ENCODE measurements at places on chromosomes 2 and 18.

- DNase-seq: peak; percentile 53
Observed at GRCh38 chr2:57396355-57397098, 650.1 kb upstream of the VRK2 start.

DNA sequence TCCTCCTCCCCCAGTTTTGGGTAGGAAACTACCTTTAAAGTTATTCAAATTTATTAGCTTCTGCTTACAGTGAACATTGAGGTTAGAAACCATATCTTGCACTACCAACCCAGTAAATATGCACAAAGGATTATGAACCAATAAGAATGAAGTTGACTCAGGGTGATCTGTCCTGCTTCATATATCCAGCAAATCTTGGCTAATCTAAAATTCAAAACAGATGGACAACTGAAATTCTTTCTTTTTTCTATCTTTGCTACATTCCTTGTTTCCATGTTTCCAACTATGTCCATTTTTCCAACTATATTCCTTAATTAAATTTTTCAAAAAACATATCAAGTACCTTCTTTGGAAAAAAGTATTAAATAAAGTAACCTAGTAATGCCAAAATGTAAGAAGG, 149.3 kb downstream of the FAM124B start:
- DNase-seq: no peak

GRCh38 chr18:32549248-32550110, 78.8 kb upstream of the GAREM1 start:
- peak; percentile 28 for DNase-seq

- DNase-seq: no peak
Observed at GRCh38 chr2:18531194-18531593, 29.3 kb downstream of the RDH14 start.

GRCh38 chr2:1770566-1771380, 26.5 kb upstream of the PXDN start:
- no peak for DNase-seq

DNA sequence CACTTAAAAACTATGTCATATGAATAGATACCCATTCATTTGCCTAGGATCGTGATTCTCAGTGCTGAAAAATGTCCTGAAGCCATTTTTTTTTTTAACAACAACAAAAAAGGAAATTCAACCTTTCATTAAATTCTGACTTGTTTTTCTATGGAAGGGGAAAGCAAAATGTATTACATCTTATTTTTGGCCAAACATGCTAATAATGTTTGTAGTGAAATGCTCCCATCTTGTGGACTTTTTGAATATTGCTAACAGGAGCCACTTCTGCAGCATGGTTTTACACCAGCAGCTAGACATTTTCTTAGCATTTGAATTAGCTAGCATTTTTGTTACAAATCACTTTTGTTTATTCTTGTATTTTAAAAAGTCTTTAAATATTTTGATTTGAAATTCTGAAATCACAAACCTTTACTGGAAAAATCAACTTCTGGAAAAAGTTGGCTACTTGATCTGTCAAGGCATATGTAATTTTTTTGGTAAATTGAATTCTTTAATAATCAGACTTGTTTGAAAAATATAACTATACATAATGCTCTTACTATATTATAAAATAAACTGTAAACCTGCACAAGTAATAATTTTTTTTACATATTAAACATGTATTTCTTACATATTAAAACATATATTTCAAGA, 75.8 kb downstream of the KIDINS220 start:
- DNase-seq: peak; percentile 23

DNA sequence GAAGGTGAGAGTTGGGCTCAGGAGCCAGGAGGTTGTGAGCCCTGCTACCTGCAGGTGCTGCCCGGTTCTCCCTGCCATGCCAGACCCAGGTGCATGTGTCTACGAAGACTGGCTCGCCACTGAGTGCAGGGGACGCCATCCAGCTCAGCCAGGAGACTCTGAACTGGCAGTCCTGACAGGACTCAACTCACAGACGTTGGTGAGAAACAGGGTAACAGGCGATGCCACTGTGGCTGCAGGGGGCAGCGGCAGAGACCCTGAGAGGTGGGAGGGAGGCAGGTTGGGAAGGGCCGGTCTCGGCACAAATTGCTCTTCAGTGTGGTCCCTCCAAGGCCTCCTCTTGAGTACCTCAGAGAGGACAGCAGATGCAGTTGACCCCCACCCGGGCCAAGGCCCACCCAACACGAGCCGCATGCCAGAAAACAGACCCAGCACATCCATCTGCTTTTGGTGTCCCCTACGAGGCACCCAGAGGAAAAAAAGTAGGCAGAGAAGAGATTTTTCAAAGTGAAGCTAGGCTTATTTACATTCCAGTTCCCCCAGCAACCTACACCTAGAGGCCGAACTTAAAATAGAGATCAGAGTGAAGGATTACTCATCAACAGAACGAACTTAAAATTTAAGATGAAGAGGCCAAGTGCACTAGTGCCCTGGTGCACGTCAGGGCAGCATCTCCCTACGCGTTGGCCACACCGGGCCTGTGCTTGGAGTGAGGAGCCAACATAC, 184.8 kb downstream of the SEPTIN10 start:
- no peak for DNase-seq

DNA sequence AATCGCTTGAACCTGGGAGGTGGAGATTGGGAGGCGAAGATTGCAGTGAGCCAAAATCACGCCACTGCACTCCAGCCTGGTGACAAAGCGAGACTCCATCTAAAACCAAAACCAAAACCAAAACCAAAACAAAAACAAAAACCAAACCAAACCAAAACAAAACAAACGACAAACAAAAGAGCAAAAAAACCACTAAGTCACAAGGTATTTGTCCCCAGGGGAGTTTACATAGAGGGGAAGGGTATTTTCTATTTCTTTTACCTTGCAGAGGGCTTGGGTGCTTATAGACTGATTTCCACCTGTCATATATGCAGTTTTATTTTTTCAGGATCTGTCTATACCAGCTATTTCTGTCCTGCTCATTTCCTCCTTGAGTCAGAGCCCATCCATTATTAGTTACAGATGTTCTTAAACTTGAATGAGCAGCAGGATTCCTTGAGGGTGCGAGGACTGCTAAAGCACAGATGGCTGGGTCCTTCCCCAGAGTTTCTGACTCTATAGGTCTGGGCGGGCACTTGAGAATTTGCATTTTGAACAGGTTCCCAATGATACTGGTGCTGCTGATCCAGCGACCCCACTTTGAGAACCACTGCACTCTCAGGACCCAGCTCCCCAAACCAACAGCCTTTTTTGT, 102.2 kb upstream of the UXS1 start:
- DNase-seq: peak; percentile 4

DNA sequence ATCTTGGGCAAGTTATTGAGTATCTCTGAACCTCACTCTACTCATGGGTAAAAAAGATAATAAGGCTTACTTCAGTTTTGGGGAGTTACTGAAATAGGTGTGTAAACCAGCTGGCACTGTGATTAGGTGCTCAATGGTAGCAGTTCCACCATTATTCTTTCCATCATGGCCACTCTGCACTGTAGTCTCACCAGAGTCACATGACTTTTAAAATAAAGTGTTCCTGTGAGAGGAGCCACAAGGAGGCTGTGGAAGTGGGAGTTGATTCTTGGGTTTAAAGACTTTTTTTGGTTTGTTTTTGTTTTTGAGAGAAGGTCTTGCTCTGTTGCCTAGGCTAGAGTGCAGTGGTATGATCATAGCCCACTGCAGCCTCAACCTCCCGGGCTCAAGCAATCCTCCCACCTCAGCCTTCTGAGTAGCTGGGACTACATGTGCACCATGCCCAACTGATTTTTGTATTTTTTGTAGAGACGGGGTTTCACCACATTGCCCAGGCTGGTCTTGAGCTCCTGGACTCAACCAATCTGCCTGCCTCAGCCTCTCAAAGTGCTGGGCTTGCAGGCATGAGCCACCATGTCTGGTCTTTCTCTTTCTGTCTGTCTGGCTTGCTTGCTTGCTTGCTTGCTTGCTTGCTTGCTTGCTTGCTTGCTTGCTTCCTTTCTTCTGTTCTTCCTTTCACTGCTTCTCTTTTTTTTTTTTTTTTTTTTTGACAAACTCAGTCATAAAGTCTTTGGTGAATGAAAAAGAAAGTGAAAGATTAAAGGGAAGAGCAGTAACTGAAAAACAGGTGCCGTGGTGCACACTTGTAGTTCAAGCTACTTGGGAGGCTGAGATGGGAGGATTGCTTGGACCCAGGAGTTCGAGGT, 21.2 kb upstream of the ACVR1 start:
- peak; percentile 72 for DNase-seq

- DNase-seq: no peak
Observed at GRCh38 chr2:182548031-182548950, 121.5 kb upstream of the PDE1A start.

DNA sequence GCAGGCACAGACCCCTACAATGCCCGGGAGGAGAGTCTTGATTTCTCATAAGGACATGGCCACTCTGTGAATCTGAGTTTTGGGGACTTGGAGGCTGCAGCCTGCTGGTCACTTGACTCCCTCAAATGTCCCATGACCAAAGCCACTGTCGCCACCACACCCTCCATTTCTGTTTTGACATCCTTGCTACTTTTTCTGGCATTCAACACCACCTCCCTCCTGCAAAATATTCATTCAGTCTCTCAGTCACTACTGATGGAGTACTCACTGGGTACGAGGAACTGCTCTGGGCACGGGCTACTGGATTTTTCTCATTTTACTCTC, 208.6 kb upstream of the HAAO start:
- DNase-seq: no peak

DNA sequence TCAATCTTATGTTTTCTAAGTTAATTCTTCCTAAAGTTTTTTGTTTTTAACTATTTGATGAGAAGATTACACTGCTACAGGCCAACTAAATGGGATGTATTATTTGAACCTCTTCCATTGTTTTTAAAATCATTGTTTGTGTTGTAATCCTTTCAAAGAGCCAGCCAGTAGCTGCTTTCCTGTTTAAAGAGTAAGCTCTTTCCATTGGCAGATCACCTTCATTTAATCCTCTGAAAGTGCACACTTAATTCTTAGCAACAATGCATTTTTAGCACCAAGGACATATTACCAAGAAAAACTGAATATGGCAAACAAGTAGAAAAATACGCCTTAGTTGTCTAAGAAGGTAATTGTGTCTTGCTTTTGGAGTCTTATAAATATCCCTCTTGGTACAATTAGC, 54.0 kb downstream of the MEIS1 start:
- no peak for DNase-seq

DNA sequence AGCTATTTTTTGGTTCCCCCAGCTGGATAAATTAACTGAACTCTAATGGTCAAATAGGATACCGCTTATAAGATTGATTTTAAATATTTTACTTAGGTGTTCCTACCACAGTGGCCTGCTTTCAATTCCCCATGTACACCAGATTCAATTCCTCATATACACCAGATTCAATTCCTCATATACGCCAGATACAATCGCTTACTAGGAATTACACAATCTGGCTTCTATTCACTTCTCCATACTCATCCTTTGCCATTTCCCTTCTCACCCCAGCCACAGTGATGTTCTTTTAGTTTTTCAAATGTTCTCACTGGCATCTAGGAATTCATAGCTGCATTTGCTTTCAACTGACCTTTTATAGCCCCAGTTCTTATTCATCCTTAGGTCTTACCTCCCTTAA, 66.5 kb downstream of the SLC40A1 start:
- peak; percentile 91 for DNase-seq

- DNase-seq: no peak
Observed at GRCh38 chr18:72999971-73000607, 132.3 kb upstream of the NETO1 start.

- DNase-seq: no peak
Observed at GRCh38 chr2:23291239-23291638, 93.7 kb upstream of the KLHL29 start.

DNA sequence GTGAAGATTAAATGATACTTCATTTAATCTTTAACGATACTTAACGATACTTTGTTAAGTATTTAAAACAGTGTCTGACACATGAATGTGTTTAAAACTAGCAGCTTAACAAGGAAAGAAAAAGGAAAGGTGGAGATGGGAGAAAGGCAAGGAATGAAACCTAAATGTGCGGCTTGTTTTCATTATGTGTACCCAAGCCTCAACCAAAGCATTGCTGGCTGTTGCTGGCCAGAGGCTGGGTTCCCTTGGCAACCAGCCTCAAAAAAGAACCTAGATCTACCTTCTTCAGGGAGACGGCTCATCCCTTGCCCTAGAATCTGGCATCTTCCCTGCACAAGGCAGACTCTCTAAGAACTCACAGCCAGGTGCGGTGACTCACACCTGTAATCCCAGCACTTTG, 13.8 kb upstream of the PCBP1 start:
- no peak for DNase-seq

GRCh38 chr2:112615051-112615450, 30.6 kb downstream of the CHCHD5 start:
- DNase-seq: no peak

DNA sequence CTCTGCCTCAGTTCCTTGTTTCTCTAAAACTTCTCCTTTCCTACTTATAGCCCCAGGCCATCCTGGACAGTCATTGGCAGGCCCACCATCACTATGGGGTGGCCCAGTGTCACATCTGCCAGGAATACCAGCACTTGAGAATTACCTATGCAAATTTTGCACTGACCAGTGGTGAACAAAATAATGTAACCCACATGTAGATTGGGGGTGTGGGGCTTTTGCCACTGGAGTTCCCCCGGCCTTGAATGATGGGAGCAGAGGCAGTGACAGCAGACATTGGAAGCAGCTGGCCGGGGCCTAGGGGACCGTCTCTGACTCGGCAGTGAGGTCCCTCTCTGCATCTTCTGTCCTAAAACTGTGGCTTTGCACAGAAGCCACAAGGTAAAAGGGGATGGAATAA, 24.9 kb upstream of the DNMT3A start:
- DNase-seq: no peak

GRCh38 chr2:9021563-9022211, 18.2 kb upstream of the MBOAT2 start:
- no peak for DNase-seq

DNA sequence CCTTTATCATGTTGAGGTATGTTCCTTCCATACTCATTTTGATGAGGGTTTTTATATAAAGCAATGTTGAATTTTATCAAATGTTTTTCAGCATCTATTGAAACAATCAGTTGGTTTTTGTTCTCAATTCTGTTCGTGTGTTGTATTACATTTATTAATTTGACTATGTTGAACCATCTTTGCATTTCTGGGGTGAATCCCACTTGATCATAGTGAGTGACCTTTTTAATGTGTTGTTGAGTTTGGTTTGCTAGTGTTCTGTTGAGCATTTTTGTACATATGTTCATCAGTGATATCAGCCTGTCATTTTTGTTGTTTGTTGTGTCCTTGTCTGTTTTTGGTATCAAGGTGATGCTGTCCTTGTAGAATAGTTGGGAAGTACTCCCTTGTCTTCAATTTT, 110.9 kb downstream of the MYO3B start:
- DNase-seq: no peak

DNA sequence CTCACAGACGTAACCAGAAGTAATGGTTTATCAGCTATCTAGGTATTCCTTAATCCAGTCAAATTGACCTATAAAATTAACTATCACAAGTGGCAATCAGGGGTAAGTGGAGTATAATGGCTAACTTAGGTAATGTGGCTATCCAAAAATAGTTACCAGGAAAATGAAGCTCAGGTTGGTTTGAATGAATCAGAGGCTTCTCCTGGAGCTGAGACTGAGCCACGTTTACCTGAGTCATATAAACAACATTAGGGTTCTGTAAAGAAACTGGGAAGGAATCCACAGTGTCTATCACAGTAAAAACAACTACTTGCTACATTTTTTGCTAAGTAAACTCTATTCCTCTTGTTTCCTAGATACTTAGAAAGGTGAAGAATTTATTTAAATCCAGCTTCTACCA, 236.0 kb upstream of the SPHKAP start:
- no peak for DNase-seq

Measured in inflammatory macrophage treated with lipopolysaccharide for 4 hours (primary cell).